Glomerular endothelial cell (primary cell): ENCODE measurements at places on chromosomes 2 and 18. TPM values are rescaled to one million over a fixed set of nuclear protein-coding genes. Genes with fewer than 3 reads are reported as not detected.

- no peak for DNase-seq
Measured at GRCh38 chr2:20672201-20672951, 5.4 kb downstream of the GDF7 start.

The SS18 gene
- 85.5 and 265 TPM in 2 replicates for total RNA-seq

DNA sequence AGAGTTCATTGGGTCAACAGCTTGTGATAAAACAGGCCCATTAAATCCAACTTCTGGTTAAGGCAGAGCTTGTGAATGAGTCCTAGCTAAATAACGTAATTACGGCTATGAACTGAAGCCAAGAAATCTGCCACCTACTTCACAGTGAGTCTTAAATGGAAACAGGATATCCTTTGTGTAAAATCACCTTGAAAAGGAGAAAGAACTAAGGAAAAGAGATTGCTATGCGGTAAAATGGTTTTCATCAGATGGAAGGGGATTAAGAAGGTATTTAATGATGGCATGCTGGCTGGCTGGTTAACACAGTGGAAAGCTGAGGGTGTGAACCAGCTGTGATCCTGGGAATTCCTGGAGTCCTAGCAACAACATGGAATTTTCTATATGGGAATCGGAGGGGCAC is 156.6 kb downstream of the DOK6 start:
- DNase-seq, result no peak

DNA sequence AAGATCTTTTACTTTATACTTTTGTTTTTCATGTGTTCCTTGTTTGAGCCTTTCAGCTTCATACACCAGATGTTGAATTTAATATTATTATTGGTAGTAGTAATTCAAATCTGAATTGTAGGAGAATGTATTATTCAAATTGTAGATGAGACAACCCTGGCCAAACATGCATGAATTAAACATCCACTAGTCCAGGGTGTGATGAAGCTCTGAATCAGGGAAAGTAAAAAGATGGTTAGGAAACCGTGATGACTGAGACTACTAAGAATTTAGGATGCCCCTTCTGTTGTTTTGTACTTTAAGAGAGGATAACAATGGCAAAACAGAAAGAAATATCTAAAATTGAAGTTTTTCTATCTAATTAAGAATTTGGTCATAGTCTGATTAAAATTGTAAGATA is 227.8 kb upstream of the CDH2 start:
- no peak for DNase-seq

DNA sequence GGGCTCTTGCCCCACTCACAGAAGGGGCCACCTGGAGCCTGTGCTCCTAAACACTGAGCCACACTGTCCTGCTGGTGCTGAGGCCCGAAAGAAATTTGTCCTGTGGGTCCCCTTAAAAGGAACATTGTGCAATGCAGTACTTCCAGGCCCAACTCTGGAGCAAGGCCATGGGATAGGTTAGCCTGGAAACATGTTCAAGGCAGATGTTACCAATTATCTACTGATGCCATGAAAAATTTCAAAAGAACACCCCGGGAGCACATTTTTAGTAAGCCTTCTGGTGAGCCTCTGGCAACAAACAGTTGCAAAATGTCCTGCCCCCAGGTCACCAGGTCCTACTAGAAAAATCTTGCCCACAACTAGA is 12.3 kb upstream of the PTMA start:
- DNase-seq, result no peak

DNA sequence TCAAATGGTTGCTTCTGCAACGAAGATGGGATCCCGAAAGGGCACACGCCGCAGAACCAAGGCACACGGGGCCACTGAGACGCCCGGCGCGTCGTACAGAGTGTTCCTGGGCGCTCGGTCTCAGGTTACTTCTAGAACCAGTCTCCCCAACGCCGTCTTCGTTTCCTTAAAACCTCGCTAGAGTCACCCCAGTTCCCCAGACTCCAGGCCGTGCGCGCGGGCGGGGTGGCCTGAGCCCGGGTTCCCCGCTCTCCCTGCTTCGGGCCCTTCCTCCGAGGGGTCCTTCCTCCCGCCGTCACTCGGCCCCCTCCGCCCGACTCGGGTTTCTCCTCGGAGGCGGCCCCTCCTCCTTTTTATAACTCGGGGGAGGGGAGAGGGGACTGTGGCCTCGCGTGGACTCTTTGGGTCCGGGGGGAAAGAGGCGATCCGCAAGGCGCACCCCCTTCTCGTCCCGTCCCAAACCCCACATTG is 774 bp upstream of the FZD7 start:
- no peak for DNase-seq

The SULT1C4 gene
- 13.7 and 20.2 TPM in 2 replicates for total RNA-seq

The MAP2 gene
- 8.8 and 12.9 TPM in 2 replicates for total RNA-seq

The BIN1 gene
- 65.2 and 72.2 TPM in 2 replicates for total RNA-seq

- DNase-seq, result no peak
Measured at GRCh38 chr2:46076875-46077274, 220.3 kb upstream of the EPAS1 start.

DNA sequence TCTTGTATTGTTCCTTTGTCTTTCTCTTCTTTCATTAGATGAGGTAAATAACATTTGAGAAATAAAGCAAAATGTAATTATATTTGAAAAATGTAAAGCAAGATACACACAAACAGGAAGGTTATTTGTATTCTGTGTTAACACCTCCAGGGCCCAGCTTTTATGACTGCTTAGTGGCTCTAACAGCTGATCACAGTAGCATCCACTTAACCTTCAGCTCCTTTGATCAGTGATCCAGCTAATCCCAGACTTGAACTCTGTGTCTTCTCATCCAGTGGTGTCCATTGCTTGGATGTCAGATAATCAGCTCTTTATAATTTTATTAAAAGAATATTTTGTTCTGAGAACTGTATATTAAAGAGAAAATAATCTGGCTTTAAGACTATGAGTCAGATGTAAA is 44.5 kb downstream of the PSMD14 start:
- DNase-seq, result no peak

GRCh38 chr18:57353940-57354461 is 1.6 kb downstream of the ST8SIA3 start:
- no peak for DNase-seq

DNA sequence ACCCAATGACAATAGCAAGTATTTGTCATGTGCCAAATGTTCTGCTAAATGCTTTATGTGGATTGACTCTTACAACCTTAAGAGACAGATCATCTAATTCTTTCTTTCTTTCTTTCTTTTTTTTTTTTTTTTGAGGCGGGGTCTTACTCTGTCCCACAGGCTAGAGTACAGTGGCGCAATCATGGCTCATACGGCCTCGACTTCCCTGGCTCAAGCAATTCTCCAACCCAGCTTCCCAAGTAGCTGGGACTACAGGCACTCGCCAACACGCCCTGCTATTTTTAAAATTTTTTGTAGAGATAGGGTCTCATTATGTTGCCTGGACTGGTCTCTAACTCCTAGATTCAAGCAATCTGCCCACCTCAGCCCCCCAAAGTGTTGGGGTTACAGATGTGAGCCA is 21.4 kb downstream of the TMEM247 start:
- no peak for DNase-seq

GRCh38 chr2:190717306-190717705 is 68.4 kb downstream of the NAB1 start:
- no peak for DNase-seq

DNA sequence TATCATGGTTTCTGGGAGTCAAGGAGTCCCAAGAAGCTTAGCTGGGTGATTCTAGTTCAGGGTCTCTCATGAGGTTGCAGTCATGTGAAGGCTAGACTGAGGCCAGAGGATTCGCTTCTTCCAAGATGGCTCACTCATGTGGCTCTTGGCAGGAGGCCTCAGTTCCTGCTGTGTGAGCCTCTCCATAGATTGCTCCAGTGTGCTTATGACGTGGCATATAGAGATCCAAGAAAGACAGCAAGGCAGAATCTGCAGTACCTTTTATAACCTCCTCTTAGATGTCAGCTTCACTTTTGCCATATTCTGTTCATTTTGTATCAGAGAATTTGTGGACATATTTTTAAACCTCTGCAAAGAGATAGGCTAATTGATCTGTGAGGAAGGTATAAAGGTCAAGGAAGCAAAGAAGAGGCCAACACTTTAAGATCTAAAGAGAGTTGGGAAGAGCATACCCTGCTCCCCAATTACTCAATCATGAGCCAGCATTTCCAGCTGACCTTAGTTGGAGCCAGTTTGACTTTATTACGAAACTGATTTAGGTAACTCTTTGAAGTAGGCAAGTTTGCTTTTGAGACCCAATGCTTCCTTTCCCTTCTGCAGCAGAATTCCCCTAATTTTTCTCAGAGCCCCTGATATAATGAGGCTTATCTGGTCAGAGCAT is 134.7 kb downstream of the EML6 start:
- no peak for DNase-seq

- DNase-seq, result no peak
Measured at GRCh38 chr2:222355860-222356259, 57.1 kb upstream of the PAX3 start.

- DNase-seq, result no peak
Measured at GRCh38 chr2:18401471-18401870, 159.0 kb downstream of the RDH14 start.

- no peak for DNase-seq
Measured at GRCh38 chr2:238461491-238461890, 34.8 kb downstream of the ASB1 start.

- no peak for DNase-seq
Measured at GRCh38 chr2:39743269-39743776, 35.7 kb downstream of the THUMPD2 start.

- no peak for DNase-seq
Measured at GRCh38 chr2:153532140-153532539, 53.6 kb upstream of the RPRM start.

GRCh38 chr18:14104906-14105748 is 27.1 kb downstream of the ZNF519 start:
- no peak for DNase-seq

The LYG1 gene
- 1.2 TPM in 1 of 2 replicates, not detected in the other for total RNA-seq

The PDK1 gene
- total RNA-seq, result 6.4 and 10.0 TPM in 2 replicates

- DNase-seq, result peak; percentile 36
Measured at GRCh38 chr2:246489-247144, 17.2 kb downstream of the SH3YL1 start.

- no peak for DNase-seq
Measured at GRCh38 chr2:49053156-49053555, 101.2 kb downstream of the FSHR start.

The CTNNA2 gene
- not detected in 2 replicates for total RNA-seq

The SLC5A7 gene
- total RNA-seq, result not detected in 2 replicates

DNA sequence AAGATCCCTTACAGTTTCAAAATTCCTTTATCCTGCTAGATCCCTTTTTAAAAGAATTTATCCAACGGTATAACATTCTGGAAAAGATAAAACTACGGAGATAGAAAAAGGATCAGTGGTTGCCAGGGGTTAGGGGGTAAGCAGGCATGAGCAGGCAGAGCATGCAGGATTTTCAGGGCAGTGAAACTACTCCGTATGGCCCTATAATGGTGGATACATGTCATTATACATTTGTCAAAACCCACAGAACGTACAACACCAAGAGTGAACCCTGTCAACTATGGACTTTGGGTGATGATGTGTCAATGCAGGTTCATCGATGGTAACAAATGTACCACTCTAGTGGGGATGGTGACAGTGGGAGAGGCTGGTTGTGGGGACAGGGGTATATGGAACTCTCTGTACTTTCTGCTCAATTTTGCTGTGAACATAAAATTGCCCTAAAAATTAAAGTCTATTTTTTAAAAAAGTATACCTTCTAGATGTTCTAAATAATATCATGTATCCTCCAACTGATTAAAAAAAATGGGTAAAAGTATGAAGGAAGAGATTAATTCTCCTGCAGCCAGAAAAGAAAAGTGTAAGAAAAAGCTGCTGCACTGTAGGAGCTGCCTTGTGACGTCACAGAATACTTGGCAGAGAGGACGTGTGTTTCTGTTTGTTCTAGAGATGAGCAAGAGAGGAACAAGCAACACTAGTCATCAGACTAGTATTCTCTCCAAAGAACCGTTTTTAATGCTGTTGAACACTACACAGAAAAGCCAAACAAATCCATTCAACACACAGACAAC is 23.6 kb downstream of the ANKRD44 start:
- DNase-seq, result peak; percentile 29

DNA sequence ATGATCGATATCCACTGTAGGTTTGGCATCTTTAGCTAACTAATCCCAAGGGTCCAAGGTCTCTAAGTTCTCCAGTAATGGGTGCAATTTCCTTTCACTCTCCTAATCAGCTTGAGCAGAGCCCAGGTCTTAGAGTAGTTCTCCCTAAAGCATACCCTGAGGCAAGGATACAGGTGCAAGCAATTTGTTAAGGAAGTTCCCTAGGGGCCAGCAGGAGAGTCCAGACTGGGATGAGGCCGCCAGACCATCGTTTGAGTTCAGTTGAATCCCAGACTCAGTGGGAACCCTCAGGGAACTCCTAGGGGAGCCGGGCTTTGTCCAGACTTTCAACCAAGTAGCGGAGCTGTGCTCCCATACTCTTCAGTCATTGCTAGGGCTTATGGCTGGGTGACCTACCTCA is 835.4 kb upstream of the CDH2 start:
- no peak for DNase-seq

GRCh38 chr2:205800773-205801172 is 118.5 kb downstream of the NRP2 start:
- DNase-seq, result peak; percentile 14

DNA sequence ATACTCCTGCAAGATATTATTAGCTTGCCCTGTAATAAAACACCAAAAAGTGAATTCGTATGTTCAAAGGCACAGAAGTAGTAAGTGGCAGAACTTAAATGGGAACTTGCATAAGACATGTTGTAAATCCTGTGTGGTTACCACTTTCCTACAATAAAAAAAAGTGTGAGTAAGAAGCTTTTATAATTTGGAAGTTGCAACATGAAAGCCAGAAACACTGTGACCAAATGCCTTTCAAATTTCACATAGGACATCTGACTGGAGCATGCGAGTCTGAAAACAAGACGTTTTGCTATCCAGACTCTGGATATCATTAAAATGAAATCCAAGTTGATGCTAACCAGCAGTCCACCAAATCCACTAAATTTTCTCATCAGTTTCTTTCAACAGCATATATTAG is 886.2 kb upstream of the NRXN1 start:
- no peak for DNase-seq

GRCh38 chr2:223221139-223221835 is 169.3 kb downstream of the KCNE4 start:
- DNase-seq, result no peak

DNA sequence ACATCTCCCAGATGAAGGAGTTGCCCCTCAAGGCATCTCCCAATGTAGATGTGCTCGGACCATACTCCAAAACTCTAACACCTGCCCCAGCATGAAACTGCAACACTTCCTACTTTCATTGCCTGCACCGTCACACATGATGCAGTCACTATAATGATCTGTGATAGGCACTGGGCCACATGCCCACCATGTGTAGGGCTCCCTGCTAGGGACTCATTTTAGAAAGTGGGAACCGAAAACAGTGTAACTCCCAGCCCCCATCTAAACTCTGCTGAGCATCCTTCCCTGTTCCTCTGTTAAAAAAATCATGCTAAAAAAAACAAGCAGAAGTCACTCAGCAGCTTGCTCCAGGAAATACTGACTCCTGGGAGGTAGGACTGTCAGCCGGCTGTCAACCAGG is 496.1 kb upstream of the RAB6C start:
- no peak for DNase-seq

The PCBP1 gene
- 140 and 237 TPM in 2 replicates for total RNA-seq

The AFF3 gene
- total RNA-seq, result 4.6 and 5.8 TPM in 2 replicates

The UGT1A5 gene
- not detected in 2 replicates for total RNA-seq

DNA sequence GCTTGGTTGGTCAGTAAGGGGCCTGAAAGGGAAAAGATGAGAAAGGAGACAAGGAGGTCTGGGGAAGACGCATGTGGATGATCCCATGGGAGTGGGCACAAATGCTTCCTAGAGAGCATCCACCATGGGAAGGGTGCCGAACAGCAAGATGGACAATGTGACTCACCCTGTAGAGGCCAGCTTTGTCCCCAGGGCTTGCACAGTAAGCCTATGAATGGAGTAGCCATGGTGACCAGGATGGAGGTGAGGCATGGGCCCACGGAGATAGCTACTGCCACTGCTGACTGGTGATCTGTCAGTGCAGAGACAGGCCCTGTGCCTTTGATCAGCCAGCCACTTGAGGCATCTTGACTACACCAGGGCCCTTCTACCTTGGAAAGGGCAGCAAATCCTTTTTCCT is 172.6 kb downstream of the HAUS1 start:
- DNase-seq, result no peak
